Central memory CD8-positive, alpha-beta T cell (primary cell): ENCODE measurements at places on chromosomes 11 and 22.

GRCh38 chr11:100619484-100619883 lies 67.6 kb upstream of the ARHGAP42 start:
- no peak for DNase-seq

- DNase-seq, result no peak
Measured at GRCh38 chr11:14884667-14885273, 7.3 kb downstream of the CYP2R1 start.

- no peak for DNase-seq
Measured at GRCh38 chr11:34827228-34827627, 89.0 kb downstream of the APIP start.

DNA sequence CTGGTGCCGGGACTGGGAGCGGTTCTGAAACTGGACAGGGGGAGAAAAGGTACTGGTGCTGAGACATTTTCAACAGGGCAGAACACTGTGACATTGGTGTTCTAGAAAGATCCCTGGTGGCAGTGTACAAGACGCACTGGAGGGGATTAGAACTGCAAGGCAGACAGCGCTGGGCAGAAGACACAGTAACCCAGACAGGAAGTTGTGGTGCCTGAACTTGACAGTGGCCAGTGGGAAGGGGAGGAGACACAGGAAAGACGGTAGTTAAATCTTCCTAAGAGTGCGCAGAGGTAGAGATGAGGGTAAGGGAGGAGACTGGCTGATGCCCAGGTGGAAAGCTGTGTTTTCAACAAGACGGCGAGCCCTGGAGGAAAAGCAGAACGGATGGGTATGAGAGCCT lies 24.5 kb downstream of the FAM227A start:
- DNase-seq, result no peak

DNA sequence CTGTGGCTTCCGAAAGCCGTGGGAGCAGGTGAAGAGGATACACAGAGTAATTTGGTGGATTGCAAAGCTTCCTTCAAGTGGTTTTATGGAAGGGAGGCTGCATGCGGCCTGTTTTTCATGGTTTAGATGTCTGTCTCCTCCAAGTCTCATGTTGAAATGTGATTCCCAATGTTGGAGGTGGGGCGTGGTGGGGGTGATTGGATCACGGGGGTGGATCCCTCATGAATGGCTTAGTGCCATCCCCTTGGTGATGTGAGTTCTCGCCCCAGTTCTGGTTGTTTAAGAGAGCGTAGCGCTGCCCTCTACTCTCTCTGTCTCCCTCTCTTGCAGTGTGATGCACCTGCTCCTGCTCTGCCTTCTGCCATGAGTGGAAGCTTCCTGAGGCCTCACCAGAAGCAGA lies 247.8 kb upstream of the B3GAT1 start:
- DNase-seq, result no peak

DNA sequence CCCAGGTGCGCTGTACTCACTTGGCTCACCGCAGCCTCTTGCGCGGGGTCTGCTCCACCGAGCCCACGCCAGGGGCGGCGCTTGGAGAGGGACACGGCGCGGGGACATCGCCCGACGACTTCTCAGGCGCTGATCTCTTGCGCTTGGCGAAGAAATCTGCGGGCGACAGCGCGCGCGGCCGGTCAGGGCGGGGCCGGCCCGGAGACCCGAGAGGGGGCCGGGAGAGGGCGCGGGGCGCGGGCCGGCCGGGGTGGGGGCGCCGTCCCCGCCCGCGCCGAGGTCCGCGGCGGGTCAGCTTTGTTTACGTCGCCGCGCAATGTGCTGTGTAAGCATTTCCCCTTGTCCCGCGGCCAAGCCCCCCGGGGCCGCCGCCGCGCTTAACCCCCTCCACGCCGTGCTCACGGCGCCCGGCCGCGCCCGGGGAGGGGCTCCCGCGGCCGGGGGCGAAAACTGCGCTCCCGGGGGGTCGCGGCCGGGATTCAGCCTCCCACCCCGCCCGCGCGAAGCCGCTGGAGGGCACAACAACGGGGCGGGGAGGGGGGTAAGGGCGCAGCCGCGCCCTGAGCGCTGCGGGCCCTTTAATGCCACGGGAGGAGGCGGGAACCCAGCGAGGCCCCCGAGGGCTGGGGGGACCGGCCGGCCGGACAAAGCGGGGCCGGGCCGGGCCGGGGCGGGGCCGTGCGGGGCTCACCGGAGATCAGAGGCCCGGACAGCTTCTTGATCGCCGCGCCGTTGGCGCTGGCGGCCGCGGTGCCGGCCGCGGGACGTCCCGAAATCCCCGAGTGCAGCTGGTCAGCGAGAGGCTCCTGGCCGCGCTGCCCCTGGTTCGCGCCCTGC lies 1.4 kb downstream of the CDKN1C start:
- no peak for DNase-seq

DNA sequence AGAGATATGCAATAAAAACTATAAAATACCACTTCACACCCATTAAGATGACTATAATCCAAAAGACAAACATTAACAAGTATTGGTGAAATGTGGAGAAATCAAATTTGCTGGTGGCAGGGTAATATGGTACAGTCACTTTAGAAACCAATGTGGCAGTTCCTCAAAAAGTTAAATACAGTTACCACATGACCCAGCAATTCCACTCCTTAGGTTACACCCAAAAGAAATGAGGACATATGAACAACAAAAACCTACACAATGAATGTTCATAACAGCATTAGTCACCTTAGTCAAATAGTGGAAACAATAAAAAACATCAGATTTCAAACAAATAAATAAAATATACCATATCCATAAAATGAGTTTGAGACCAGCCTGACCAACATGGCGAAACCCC lies 52.6 kb downstream of the RDX start:
- no peak for DNase-seq
